Epithelial cell of esophagus (primary cell): ENCODE measurements at places on chromosomes 7 and 10.
A peak's percentile ranks its signal among the peaks of the same experiment; 100 is the strongest.

DNA sequence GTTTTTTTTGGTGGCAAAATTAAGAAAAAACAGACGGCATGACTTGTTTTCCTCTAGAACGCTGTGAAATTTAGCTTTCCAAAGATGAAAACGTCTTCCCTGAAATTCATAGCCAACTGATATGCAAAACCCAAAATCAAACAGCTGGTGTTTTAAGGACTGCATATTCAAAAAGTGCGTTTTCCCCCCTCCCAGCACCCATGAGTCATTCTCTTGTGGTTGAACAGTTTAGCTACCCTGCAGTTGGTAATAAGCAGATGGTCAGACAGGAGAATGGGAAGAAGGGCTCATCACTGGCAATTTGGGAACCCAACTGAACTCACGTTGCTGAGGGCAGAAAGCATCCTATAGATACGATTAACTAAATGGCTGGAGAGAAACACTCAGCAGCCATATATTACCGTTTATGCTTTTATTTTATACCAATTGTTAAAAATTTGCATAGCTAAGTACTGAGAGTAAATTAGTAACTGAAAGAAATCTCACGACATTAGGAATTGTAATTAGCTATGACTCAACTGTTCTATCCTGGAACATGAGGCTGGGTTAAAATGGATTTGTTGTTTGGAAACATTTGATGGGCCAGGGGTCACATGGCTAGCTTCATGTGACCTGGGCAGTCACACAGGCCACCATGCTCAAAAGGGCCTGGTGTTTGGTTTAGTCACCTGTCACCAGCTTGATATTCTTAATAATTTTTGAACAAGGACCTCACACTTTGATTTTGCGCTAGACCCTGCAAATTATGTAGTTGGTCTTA is 343.1 kb downstream of the PHTF2 start:
- no peak for DNase-seq

- DNase-seq: no peak
Observed at GRCh38 chr7:8605221-8605620, 171.8 kb downstream of the NXPH1 start.

DNA sequence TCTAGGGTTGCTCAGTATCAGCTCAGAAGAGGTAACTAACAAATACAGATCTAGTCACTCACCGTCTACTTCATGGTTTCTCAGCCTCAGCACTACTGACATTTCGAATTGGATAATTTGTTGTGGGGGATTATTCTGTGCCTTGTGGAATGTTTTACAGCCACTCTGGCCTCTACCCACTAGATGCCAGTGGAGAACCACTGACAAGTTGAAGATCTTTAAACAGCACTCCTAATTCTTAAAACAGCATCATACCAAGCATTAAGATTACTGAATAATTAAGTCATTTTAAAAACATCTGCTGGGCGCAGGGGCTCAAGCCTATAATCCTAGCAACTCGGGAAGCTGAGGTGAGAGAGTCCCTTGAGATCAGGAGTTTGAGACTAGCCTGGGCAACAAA is 82.6 kb downstream of the UPF2 start:
- DNase-seq: no peak

GRCh38 chr7:134449680-134450079 is 9.2 kb downstream of the AKR1B1 start:
- no peak for DNase-seq

GRCh38 chr7:81447351-81447952 is 322.4 kb downstream of the HGF start:
- peak; percentile 75 for DNase-seq

- no peak for DNase-seq
Observed at GRCh38 chr7:129095258-129095657, 40.3 kb upstream of the TNPO3 start.

DNA sequence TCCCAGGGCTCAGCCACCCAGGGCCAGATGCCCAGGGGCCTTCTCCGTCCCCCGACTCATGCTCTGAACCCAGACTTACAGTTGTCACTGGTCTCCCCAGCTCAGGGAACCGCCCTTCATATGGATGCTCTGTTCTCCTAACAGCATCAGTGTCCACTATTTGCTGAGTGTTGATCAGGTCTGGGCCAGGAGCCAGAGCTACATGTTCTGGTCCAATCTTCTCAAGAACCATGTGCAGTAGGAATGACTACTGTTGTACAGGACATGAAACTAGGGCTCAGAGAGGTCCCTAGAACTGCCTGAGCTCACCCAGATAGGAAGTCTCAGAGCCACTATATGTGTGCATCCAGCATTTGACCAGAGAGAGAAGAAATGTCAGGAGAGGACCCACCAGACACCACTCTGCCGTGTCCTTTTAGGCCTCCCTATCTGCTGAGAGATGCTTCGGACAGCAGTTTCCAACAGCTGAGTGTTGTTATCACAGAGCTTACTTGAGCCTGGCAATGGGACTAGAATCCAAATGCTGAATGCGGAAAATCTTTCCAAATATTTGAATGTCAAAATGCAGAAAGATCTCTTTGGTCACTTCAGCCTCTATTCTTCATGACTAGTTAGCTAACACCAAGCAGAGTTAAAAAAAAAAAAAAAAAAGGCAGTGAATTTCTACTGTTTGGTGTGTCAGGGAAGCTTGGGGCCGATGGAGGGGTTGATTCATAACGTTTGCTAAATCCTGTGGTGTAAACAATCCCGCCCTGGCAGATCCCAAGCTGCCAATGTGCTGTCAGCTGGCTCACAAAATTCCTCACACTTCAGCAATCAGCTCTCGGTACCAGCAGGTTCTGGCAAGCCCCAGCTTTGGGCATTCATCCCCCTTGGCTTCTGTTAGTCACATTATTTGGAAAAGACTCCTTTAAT is 246.1 kb downstream of the TNS3 start:
- peak; percentile 99 for DNase-seq

GRCh38 chr10:125276133-125276532 is 115.8 kb upstream of the CTBP2 start:
- DNase-seq: no peak

DNA sequence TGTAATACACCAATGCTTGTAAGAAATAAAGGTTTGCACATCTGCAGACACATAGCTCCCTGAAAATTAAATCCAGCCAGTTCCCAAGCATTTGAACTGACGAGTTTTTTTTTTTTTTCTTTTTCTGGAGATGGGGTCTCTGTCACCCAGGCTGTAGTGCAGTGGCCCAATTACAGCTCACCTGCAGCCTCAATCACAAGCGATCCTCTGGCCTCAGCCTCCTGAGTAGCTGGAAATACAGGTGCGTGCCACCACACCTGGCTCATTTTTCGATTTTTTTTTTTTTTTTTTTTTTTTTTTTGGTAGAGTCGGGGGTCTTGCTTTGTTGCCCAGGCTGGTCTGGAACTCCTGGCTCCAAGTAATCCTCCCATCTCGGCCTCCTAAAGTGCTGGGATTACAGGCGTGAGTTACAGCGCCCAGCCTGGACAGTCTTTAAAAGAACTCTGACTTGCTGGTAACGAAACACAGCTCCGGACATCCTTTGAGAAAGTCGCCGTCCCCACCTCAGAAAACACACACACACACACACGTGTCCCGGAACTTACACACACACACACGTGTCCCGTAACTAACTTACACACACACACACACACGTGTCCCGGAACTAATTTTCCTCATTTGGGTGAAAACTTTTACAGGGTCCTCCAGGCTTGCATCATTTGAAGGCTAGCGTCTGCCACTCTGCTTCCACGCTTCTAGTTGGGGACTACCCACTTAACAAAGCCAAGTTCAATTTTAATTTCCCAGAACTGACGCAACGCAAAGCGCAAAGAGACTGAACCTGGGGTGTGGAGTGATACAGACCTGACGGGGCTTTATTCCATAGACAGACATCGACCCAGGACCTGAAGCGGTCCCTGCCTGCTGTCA is 18.6 kb downstream of the OCM2 start:
- peak; percentile 29 for DNase-seq

- no peak for DNase-seq
Observed at GRCh38 chr7:67553378-67553777, 556.7 kb downstream of the TYW1 start.

DNA sequence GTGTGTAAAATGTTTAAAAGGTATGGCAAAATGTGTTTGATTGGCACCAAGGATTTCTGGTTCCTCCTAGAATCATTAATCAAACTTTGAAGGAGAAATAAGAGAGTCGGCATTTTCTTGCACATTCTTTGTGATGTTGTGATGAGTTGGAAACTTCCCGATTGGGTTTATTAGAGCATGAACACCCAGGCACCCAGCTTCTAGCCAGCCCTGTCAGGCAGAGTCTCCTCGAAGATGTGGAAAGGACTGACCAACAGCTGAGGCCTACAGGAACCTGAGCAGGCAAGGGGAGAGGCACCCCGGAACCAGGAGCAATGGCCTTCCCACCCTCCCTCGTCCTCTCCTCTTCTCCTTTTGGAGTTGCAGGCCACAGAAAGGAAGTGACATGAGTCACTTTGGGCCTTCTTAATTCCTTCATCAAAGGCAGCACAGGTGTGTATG is 68.7 kb downstream of the EGFR start:
- DNase-seq: no peak

DNA sequence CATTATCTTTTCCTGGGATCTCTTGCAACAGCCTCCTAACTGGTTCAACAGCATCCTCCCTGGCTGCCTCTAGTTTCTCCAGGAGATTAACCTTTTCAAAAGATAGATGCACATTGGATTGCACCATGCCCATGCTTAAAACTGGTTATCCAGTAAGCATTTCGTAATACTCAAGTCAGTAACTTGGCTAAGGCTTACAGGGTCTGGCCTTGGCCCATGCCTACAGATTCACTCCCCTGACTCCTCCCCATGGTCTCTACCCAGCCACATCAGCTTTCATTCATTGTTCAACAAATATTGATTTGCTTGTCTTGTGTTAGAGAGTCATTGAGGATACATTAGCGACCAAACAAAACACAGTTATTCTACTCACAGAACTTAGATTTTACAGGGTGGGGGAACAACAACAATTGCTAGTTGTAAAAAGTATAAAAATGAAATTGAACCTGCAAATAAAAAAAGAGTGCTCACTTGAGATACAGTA is 1.8 kb upstream of the KIF20B start:
- DNase-seq: peak; percentile 67

- DNase-seq: peak; percentile 66
Observed at GRCh38 chr7:117127585-117128168, 174.4 kb downstream of the ST7 start.

GRCh38 chr10:31030800-31031199 is 865 bp downstream of the ZNF438 start:
- no peak for DNase-seq

DNA sequence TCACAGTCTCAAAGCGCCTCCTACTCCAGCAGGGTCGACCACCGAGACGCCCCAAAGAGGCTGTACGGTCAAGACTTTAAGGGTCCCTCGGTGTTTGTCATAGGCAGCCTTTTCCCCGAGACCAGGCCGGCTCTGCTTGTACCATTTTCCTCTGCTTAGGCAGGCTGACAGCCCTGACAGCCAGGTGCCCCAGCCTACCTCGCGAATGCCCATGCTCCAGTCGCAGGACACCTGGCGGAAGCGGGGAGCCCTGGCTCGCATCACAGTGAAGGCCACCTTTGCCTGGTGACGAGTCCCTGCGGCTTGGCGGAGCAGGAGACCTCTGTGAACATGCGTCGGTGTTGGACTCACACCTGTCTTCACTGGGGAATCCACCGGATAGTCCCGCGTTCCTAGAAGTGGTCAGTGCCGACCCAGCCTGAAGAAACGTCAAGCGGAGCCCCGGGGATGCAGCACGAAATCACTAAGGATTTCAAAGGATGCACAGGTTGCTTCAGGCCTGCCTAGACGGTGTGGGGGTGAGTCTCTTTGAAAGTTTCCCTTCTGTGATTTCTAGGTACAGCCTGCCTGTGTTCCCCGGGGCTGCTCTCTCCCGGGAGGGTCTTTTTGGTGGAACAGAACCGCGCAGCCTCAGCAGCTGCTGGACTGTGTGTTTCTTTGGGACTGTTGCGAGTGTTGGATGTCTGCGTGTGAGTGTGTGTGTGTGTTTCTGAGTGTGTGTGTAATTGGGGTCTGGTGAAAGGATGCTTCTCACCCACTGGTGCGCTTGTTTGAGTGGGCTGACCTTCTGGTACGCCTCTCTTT is 30.5 kb upstream of the ZNF273 start:
- DNase-seq: no peak

DNA sequence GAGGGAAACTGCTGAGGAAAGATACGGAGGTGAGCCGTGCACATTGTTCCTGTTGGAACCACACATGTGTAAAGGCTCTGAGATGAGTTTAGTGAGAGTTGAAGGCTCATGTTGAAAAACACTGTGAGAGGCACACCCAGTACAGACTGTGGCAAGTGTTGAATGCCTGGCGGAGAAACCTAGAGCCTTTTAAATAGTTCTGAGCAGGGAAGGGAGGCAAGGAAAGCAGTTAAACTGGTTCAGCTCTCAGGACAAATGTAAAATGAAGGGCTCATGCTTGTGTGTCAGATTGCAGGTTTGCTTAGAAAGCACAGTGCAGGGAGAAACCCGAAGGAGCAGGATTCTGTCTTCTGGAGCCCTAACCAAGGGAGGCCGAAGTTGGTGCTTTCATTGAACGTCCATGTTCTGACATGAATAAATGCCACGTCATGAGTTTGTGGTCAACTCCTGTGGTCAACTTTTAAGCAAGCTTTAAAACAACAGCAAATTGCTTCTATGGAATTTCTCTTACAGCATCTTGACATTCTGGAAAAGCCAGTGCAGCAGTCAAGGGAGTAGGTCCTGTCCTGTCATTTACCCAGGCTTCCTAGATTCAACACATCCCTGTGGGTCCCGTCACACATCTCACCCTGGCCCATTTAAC is 650.9 kb upstream of the GALNT17 start:
- DNase-seq: peak; percentile 96

- no peak for DNase-seq
Observed at GRCh38 chr10:101323495-101323894, 30.5 kb upstream of the BTRC start.

DNA sequence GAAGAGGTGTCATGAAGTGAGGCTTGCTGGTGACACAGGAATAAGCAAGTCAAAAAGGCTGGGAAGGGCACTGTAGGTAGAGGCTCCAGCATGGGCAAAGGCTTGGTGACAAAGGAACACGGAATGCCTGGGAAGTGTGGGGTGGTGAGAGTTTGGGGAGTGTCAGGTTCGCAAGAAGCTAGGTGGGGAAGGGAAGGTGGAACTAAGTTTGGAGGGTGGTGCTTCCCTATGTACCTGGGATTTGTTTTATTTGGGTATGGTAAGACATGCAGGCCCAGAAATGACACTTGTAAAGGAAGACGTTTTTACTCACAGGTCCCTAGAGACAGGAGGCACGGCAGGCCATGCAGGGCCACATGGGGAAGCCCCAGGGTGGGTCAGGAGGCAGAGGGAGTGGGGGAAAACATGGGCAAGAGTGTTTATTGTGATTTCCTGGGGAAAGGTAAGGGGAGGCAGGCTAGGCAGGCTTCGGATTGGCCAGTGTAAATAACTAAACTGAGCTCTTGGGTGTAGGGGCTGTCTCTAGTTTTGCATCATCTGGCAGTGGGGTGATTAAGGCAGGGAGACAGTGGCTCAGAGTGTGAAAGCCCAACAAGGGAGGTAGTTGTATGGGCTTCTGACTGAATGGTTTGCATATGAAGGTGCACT is 52.1 kb downstream of the SH2D4B start:
- no peak for DNase-seq
